Stimulated activated CD8-positive, alpha-beta memory T cell treated with anti-CD3 and anti-CD28 coated beads, Interleukin-4, amount 100 ng/mL, for 4 hours (primary cell): ENCODE measurements at places on chromosomes 11 and 22.

DNA sequence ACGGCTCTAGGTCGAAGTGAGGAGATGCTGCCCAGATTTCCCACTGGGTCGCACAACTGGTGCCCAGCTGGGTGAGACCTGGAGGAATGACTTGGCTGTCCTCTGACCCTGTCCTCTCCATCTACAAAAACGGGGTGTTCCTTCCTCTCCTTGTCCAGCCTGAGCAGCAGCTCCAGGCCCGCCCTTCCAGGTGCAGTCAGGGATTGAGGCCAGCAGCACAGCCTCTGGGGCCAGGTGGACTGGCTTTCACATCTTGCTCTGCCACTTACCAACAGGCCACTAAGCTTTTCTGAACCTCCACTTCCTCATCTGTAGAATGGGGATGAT is 91.7 kb upstream of the LMO1 start:
- no peak for DNase-seq

DNA sequence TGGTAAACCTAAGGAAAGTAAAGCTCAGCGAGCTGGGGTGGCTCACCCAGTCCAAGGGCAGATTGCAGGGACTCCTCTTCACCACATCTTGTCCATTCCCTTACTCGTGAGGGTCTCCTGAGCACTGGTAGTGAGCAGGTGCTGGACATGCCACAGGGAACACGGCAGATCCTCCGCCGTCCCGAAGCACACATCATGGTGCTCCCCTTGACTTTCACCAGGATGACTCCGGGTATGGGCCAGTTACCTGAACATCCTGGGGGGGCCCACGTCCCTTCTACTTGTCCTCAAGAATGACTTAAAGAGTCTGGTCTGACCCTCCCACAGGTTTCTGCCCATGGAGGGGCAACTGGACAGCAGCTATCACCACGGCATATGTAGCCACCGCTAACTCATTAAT is 8.0 kb upstream of the SF1 start:
- DNase-seq: no peak

GRCh38 chr11:126997196-126997595 is 3.4 kb downstream of the KIRREL3 start:
- DNase-seq: no peak

GRCh38 chr11:80993536-80993935 is 1552.7 kb upstream of the TENM4 start:
- DNase-seq: no peak

DNA sequence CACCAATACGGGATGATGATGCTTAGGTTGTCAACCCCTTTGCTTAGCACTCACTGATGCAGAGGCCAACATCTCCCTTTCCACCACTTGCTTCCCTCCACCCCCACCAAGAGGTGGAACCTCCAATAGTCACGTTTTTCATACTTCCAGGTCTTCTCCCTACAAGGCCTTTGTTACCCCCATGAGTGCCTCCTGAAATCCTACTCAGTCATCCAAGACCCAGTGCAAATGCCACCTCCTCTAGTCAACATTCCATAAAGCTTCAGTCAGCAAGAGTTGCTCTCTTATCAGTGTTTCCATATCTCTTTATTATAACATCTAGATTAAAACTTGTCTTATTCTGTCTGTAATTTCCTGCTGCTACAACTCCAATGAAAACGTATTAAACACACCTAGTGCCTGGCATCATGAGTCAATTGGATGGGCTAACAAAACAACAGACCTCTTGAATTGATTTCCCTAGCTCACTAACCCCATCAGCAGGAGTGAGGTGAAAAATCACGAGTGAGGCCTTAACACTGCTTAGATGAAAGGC is 370.7 kb upstream of the CCDC90B start:
- no peak for DNase-seq

GRCh38 chr22:30433227-30433626 is 7.7 kb downstream of the MTFP1 start:
- DNase-seq: no peak

- no peak for DNase-seq
These were observed 982 bp upstream of the SHANK3 start for GRCh38 chr22:50671641-50672040.

- no peak for DNase-seq
These were observed 104.7 kb upstream of the PITPNB start for GRCh38 chr22:28023774-28024173.

- DNase-seq: no peak
These were observed 78.1 kb downstream of the CD44 start for GRCh38 chr11:35216962-35217678.

DNA sequence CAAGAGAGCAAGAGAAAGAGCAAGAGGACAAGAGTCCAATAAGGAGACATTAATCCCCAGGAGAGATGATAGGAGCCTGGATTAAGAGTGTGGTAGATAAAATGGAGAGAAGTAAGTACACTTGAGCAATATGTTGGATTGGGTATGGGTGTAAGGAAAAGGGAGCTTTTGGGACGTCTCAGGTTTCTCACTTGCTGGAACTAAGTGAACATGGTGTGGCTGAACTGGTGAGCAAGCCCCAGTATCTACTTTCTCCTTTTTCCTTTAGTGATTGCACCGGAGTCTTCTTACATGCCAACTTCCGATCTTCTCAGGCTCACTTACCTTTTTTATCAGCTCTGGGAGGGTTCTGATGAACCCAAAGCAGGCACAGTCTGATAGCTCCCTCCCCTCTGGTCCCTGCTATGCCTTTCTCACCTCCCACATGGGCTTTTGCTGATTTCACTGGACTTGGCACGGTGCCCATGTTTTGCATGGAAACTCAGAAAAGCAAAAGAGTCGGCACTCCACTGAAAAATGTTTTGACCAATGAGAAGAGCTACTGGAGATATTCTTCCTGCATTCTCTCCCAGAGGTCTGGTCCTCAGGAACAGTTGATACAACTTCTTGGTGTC is 14.5 kb upstream of the APLNR start:
- DNase-seq: no peak

GRCh38 chr22:36238373-36239149 is 766 bp downstream of the APOL2 start:
- no peak for DNase-seq

- no peak for DNase-seq
These were observed 4.7 kb upstream of the ASCC2 start for GRCh38 chr22:29842740-29843139.

GRCh38 chr11:35321532-35322317 is 97.6 kb downstream of the SLC1A2 start:
- no peak for DNase-seq
